ENCODE measurements at places on chromosomes 12 and 14.

DNA sequence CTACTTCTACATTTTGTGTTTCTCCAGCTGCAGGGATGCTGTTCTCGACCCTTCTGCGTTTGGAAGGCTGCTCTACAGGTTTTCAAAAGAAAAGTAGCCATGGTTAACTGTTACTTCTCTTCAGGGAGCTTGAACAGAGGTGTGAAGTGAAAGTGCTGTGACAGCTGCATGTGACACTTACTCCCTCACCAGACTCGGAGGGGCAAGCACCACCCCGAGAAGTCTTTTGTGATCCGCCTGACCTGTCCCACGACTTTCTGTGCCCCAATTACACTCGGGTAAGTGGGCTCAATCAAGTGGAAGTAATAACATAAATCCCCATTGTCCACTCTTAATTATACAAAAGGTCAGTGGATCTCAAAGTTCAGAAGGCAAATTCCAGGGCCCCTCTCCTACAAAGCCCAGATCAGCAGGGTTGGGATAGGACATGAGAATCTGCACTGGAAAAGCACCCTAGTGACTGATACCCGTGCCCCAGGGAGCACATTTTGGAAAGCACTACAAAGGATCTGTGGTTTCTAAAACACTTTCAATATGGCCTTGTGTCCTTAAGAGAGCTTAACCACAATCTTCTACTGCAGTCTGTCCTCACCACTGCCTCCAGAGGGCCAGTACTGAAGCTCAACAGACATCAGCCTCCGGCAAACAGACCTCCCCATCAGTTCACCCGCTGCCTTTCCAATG is 11.5 kb downstream of the FICD start:
- DNase-seq: peak; percentile 34

DNA sequence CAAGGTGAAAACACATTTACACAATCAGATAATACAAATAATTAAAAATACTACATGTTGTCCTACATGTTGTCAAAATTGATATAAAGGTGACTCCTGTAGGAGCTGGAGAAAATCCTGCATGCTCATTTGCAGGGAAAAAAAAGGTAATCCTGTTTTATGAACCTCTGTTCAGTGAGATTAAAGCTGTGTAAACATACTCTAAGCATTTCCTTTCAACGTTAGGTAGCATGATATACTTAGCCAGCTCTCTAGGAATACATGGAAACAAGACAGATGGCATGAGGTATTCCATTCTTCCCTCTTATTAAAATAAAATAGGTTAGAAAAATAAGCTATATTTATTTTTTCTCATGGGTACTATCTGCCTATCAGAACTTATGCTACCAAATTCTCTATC is 635.7 kb upstream of the FLRT2 start:
- DNase-seq: no peak

GRCh38 chr12:39389399-39390150 is 53.3 kb downstream of the KIF21A start:
- DNase-seq: no peak

DNA sequence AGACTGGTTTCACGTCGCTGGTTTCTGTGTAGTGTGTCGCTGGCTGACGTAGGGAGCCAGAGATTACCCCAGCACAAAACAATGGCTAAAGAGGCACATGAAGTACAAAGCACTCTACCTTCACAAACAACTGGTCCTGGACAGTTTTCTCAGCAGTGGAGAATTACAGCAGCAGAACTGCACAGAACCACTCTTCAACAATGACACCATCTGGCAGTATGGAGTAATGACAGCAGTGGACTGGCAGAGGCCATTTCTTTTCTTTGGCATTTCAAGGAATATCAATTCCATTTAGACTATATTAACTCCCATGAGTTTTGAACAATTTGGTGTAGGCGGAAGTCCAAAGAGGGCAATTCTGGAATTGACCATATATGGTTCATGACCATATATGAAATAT is 1074.1 kb downstream of the AACS start:
- no peak for DNase-seq

DNA sequence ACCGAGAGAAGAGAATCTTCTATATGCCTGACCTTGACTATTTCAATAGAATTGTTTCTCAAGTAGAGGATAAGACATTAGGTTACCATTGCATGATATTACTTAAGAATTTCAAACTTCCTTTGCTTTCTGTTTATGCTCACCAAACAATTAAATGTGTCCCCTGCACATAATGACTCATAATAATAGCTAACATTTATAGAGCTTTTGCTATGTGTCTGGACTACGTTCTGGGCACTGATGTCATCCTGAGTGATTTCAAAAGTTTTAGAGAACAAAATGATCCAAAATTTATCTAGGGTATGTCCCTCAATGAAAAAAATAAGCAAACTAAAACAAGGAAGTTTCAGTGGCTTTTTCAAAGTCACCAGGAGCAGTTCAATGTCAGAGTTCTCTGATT is 38.8 kb downstream of the SLC15A5 start:
- peak; percentile 58 for DNase-seq

DNA sequence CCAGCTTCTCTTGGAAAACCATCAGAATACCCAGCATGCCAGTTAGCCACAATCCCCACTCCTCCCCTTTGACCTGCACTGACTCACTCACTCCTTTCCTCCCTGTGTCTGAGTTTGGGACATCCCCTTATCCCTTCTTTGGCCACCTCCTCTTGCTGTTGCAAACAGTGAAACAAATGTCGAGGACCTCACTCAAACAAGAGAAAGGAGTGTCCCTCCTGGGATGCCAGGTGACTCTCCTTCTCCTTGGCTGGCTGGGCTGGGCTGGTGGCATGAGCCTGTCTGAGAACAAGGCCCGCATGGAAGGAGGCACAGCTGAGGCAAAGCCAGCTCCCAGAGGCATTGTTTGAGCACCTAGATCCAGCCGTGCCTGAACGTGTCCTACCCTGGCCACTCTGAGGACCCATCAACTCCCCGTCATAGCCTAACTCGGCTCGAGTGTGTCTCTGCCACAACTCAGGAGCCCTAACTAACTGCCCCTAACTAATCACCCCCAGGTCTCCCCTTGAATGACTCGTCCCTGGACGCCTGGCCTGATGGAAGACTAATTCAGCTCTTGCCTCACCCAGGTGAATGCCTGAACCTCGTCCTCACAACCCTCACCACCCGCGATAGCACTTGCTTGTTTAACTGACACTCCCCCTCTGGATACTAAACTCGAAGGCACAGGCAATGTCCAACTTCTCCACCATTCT is 43.0 kb downstream of the NCOR2 start:
- peak; percentile 93 for DNase-seq

DNA sequence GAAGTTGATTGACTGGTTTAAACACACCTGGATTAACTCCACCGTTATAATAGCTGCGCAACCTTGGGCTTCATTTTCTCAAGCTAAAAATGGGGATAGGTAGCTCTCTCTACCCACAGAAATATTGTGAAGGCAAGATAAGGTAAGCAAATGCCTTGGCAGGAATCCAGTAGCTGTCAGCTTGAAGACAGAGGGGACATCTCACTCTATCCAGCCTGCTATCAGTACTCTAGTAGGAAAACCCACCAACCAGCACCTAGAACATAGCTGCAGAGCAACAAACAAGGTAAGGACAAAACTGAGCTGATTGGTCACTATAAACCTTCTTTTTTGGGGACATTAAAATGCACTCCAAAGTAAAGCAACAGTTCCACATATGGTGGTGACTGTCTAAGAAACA is 7.7 kb downstream of the CSRP2 start:
- no peak for DNase-seq

- DNase-seq: no peak
Measured at GRCh38 chr14:84446250-84446649, 1083.7 kb upstream of the FLRT2 start.

DNA sequence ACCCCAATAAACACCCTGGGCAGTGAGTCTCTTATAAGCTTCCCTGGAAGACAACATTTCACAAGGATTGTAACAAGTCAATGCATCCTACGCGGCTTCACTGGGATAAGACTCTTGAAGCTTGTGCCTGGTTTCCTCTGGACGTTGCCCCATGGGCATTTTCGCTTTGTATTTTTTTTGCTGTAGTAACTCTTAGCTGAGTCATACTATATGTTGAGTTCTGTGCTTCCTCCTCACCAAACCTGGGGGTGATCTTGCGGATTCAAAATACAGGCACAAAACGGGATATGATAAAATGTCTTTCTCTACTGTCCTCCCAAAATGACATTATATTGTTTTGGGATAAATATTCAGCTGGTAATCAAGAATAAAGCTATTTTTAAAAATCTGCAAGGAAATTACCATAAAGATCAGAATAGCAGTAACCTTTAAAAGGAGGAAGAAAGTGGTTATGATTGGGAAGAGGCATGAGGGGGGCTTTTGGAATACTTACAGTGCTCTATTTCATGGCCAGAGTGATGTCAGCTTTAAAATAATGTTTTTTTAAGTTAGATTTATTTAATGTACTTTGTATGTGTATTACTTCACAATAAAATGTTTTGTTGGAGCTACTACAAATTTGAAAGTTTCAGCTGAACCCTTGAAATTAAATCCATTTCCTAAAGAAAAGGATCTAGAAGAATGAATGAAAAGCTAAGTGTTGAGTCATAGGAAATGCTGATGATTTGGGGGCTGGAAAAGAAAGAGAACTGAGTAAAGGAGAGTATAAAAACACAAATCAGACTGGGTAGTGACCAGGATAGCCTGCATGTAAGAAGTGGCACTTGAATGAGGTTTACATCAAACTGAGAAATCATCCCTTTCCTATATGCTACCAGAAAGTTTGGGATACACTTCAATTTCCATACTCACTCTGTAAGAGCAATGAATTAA is 14.7 kb downstream of the BTBD7 start:
- DNase-seq: peak; percentile 26

GRCh38 chr12:115323223-115323905 is 639.4 kb upstream of the TBX3 start:
- DNase-seq: no peak

GRCh38 chr12:2052826-2053678 is at the start of gene CACNA1C:
Gene CACNA1C, plus strand, starts transcription at chr12:2052987. Its CDS starts 576 bp downstream, at chr12:2053563.
- peak; percentile 11 for DNase-seq

DNA sequence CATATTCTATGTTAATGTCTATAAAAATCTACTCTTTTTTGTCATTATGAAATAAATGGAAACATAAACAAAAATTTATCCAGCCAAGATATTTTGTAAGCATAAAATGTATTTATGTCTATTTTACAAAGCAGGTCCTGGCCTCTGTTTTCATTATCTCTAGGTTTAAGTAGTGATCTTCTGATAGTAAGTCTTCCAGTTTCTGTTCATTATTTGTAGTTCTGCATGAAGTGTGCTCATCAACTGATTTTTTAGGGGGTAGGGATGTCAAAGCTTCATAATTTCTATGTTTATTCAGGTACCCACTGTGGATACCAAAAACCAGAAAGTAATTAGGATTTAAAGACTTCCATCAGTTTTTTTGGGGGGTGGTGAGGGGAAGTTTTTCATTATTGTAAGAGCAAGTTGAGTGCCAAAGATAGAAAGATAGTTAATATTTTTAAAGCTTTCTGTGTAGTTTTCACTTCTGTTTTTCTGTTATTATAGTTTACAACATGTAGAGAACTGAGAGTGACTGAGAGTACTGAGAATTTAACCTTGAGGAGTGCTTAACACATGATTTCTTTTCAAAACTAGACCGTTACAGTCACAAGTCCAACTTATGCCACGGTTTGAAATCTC is 30.6 kb upstream of the LMO3 start:
- DNase-seq: no peak

DNA sequence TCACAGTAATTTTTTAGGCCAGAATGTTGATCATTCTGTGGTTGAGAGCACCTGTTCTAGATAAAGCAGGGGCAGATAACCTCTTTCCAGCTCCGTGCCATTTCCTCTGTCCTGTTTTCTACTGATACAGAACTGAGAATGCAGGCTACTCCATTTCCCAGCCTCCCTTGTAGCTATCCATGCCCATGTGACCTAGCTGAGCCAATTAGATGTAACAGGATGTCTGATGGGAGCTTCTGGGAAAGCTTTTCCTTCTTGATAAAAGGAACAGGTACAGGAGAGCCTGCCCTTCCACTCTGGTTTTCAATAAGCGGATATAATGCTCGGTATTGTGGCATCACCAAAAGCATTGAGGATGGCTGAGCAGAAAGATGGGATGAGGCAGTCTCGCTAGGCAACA is 54.2 kb downstream of the LRRC74A start:
- DNase-seq: no peak

DNA sequence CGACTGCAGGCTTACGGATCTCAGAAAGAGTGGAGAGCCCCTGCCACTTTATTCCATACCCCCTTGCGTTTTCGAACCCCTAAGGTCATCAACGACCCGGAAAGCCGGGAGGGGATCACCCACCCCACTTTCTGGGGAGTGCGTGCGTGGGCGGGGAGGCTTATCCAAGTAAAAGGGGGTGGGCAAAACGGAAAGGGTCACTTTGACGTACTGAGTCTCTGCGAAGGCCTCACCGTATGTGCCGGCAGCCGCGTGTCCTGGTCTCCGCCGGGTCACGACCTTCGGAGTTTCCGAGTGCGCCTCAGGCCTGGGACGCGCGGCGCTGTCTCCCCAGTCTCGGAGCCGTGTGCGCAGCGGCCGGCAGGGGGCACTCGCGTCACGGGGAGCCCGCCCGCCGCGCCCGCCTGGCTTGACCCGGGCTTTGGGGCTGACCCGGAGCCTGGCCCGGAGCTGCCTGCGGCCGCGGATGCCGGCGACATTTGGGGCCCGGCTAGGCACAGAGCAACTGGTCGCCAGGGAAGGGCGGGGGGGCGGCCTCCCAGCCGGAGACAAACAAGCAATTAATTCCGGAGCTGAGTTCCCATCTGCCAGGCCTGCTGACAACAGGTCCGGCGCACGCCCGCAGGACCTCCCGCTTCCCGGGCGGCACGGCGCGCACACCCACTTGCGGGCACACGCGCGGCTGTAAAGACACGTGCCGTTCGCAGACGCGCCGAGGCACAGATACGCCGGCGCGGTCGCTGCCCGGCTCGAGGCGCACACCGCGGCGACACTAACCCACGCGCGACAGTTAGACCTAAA is 890 bp upstream of the KIF26A start:
- DNase-seq: peak; percentile 26

GRCh38 chr14:30957813-30958370 is 67.6 kb upstream of the AP4S1 start:
- no peak for DNase-seq

DNA sequence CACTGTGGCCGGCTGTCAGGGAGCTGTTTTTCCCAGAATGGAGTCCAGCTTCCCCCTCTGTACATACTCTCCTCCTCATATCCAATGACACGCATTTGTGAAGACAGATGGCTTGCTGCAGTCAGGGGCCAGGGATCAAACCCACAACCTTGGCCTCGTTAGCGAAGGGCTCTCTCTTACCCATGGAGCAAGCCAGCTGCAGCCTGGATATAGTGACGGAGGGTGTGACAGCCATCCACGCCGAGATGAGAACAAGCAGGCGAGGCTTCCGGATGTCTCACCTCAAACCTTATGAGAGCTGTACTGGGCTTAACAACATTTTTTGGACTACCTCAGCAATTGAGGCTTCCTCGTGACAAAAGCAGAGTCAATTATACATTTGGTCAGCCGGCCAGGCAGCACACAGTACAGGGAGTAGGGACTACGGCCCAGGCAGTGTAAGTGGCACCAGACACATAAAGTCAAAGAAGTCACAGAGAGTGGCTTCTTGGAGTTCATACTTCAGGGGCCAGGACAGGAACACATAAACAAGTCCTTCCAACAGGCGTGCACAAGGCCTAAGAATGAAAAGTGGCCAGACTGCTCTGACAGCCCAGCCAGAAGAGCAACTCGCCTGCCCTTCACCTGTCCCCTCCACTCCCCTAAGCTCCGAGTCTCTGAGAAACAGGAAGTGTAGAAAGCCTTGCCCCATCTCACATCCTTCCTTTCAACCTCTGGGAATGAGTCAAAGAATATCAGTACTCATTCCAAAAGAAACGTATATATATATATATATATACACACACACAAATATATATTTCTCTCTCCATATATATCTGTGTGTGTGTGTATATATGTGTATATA is 115.1 kb downstream of the TTC7B start:
- no peak for DNase-seq

Data from LHCN-M2 (cell line).